ENCODE measurements at places on chromosomes 2 and 18.

GRCh38 chr2:120885749-120886148 lies 150.1 kb downstream of the GLI2 start:
- no peak for DNase-seq

DNA sequence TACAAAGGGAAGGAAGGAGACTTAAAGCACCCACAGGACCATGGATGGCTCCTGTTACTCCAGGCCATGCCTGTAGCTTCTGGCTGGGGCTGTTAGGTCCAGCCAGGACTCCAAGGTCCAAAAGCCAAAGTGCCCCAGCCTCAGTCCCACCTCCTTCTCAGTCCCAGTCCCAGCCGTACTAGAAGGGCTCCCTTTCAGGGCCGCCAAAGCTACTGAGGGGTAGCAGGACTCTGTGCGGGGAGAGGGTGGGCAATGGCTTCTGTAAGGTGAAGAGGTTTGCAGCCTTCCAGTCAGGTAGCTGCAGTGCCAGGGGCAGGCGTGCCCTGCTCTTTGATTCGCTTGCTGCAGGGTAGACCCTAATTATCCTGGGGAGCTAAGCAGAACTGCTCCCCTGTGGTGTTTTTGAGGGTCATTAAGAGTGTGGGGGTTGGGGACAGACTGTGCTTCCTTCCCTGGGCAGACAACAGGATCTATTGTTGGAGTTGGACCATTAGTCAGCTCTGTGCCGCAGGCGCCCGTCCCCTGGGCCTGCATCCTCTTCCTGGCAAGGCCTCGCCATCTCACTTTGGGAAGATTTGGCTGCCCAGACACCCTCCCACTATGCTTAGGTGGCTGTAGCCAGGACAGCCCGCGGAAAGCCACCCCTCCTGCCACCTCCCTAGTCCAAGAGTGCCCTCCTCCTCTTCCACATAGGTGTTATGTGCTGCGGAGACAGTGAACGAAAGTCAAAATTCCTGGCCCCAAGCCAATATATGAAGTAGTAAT lies 118.8 kb downstream of the ZBTB7C start:
- no peak for DNase-seq

- DNase-seq, result no peak
Observed at GRCh38 chr2:217326238-217327022, 466.6 kb upstream of the TNP1 start.

DNA sequence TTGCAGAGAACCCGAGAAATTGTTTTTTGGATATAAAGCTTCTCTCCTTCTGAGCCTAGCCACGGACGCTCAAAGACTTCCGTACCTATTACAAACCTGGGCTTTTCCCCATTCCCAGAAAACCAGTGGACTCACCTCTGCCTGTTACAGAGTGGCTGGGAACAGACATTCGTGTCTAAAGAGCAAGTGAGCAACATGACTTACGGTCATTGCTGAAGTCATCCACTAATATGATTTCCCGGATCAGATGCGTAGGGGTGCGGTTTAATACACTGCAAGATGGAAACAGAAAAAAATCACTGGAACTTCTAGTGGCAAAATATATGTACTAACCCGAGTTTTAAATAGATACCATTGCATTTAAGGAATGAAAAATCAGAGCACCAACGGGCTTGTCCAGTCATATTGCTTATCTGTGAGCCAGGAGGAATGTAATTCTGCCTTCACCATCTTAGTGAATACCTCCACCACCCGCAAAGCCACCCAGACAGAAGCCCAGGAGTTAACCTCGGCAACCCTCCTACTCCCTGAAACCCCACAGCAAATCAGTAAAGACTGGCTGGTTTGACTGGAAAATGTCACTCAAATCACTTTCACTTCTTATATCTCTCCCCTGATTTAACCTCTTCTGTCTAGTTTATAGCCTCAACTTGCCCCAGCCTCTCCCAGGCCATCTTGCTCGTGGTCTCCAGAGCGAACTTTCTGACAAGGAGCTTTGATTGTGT lies 151.1 kb upstream of the CAPN13 start:
- DNase-seq, result no peak

- DNase-seq, result no peak
Observed at GRCh38 chr2:176745543-176746200, 466.9 kb upstream of the HNRNPA3 start.

DNA sequence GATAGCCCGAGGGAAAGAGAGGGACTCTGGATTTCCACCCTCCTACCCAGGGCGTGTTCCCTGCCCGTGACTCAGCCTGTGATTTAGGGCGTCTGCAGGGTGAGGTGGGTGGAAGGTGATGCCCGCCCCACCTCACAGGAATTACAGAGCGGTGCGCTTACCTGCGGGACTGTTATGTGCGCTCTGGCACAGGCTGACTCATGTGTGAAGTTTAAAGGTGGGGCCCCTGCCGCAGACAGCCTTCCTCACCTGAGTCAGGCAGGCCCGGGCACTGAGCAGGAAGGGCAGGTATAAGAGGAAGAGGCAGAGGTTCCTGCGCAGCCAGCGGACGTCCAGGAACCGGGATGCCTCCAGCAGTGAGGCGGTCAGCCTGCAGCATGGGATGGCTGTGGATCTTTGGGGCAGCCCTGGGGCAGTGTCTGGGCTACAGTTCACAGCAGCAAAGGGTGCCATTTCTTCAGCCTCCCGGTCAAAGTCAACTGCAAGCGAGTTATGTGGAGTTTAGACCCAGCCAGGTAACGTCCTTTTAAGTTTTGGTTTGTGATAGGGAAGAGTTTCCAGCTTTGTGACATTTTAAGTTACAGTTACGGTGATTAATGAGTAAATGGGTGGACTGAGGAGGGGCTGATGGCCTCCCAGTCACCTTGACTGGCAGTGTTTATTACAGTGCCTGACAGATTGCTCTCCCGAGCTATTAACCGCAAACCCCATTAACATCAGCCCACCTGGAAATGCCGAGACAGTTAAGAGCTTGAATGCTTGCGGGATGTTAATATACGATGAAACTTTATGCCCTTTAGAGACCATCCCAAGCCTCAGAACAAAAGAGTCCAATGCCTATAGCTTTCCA lies 141.6 kb upstream of the TTC39C start:
- DNase-seq, result no peak

DNA sequence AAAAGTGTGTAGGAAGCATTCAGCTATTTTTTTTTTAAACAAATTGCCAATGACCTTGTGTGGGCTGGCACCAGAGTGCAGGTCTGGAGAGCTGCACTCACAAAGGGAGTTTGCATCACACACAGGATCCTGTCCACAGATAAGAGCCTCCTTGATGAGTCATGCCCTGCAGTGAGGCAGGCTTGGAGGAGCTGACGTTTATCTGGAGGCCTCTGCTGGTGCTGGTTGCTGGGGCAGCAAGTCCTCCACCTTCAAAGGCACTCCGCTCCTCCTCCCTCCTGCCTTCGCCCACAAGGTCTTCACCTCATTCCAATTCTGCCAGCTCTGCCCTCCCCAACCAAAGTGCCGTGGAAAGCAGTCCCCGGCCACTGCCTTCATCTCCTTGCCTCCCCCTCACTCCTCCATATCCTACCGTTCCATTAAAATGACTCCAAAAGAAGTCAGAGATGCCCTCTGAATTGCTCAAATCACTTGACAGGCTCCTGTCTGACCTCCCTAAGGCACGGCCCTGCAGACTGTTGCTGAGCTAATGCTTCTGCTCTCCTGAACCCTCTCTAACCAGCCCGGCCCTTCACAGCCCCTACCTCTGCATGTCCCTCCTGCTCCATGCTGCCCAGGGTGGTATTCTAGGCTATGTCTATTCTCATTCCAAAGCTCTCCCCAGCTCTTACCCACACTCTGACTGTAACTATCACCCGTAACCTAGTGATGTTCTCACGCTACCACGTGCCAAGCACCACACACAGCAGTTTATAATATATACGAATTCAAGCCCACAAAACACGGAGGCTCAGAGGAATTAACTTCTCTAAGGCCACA lies 30.9 kb downstream of the LONRF2 start:
- DNase-seq, result no peak

Measured in NCI-H748 treated with DMSO at 0.1 percent for 48 hours (cell line).